ENCODE measurements at places on chromosomes 16 and 17. TPM values are rescaled to one million over a fixed set of nuclear protein-coding genes. Genes with fewer than 3 reads are reported as not detected.

The LRRC75A gene
- 5.2 TPM for total RNA-seq

The HS3ST2 gene
- total RNA-seq = not detected

The CES5A gene
- not detected for total RNA-seq

DNA sequence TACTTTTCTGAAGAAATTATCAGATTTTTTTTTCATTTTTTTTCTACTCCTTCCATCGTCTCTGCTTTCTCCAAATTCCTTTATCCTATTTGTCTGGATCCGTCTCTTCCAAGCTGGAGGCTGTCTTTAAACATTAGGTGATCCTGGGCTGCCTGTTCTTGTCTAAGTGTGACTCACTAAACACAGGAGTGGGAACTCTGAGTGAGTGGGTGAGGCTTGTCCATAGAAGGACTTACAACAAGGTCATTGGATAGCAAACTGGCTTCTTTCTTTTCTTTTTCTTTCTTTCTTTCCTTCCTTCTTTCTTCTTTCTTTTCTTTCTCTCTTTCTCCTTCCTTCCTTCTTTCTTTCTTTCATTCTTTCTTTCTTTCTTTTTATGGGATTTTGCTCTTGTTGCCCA is 18.2 kb downstream of the ALOX15 start:
- no peaks in the 10 kb centered on the region for H3K4me1 ChIP-seq
- H3K27me3 ChIP-seq = no peaks in the 10 kb centered on the region

DNA sequence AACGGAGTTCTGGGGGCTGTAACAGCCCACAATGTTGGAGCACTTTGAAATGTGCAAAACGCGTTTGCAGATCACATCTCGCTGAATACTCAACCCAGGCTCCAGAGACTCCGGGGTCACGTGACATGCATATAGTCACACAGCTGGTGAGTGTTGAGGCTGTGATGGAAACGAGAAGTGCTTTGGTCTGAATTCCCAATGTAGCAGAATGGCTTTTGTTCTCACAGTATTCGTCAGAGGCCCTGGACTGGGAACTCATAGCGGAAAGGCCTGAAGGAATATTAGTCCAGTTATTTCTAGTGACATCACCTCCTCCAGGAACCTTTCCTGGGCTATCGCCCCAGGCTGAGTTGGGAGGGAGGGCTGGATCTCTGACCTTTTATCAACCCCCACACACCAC is 95.8 kb upstream of the CRHR1 start:
- no peak overlapping the region for H3K4me3 ChIP-seq
- H3K36me3 ChIP-seq = no peaks in the 10 kb centered on the region
- no peaks in the 10 kb centered on the region for H3K4me1 ChIP-seq
- peaks cover 2% of the 10 kb centered on the region for H3K27me3 ChIP-seq
- no peak overlapping the region for H3K27ac ChIP-seq

DNA sequence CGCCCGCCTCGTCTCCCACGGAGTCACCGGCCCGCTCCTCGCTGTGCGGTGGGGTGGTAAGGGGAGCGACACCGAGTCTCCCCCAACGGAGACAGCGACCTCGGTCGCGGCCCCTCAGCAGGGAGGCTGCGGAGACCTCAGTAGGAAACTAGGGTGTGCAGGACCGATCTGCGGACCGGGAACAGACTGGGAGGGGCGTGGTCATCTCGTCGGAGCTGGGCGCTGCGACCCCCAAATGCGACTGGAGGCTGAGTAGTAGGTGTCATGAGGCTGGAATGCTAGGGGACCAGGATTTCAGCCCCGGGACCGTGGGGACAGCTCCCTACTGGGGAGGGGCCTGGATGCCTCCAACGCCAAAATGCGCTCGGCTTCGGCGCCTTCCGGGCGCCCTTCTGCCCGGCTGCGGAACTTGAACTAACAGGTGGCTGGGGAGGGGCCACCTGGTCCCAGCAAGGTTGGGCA is 1.3 kb downstream of the CACNG4 start:
- peaks cover 12% of the 10 kb centered on the region for H3K4me1 ChIP-seq
- H3K27ac ChIP-seq = no peak overlapping the region
- H3K27me3 ChIP-seq = peaks cover 7% of the 10 kb centered on the region
- H3K4me3 ChIP-seq = no peak overlapping the region
- H3K36me3 ChIP-seq = no peaks in the 10 kb centered on the region
